ENCODE measurements at places on chromosomes 2 and 18.

DNA sequence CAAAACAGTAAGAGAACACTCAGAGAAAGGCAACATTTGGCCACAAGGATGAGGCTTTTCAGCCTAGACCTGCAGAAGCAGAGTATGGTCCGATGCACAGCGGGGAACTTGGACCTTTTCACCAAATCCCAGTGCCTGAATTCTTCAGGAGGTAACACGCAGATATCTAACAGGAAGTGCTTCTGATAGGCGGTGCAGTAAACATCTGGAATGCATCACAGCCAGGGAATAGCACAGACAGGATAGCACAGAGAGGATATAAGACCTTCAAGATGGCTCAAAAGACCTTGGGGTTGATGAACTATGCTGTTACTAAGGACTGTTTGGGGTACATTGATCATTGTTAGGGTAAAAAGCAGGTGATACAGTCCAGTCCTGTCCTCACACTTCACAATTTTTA lies 1.7 kb downstream of the TMEM127 start:
- H3K27ac ChIP-seq: no peak overlapping the region
- peaks cover 7% of the 10 kb centered on the region for H3K36me3 ChIP-seq
- peak overlapping the region; percentile 48 for H3K4me3 ChIP-seq
- no peaks in the 10 kb centered on the region for H3K27me3 ChIP-seq

GRCh38 chr18:56276466-56276865 lies 361.9 kb downstream of the TXNL1 start:
- no peaks in the 10 kb centered on the region for H3K4me1 ChIP-seq
- no peaks in the 10 kb centered on the region for H3K27me3 ChIP-seq

DNA sequence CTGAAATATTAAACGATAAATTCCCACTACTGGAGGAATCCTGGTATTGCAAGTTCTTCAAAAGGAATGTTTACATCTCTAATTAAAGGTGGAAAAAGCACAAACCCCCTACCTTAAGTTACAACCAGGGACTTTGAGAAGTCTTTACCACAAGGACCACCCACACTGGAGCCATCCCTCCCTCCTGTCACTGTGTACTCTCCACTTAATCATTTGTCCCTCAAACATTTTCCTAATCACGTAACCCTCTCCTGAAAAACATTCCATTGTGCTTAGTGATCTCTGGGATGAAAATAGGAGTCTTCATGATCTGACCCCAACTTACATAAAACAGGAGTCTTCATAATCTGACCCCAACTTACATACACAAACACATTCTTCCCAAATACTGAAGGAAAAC lies 85.7 kb downstream of the SUCLG1 start:
- H3K36me3 ChIP-seq: no peaks in the 10 kb centered on the region
- DNase-seq: no peak
- peak overlapping the region; percentile 10 for H3K27ac ChIP-seq
- no peaks in the 10 kb centered on the region for H3K27me3 ChIP-seq

DNA sequence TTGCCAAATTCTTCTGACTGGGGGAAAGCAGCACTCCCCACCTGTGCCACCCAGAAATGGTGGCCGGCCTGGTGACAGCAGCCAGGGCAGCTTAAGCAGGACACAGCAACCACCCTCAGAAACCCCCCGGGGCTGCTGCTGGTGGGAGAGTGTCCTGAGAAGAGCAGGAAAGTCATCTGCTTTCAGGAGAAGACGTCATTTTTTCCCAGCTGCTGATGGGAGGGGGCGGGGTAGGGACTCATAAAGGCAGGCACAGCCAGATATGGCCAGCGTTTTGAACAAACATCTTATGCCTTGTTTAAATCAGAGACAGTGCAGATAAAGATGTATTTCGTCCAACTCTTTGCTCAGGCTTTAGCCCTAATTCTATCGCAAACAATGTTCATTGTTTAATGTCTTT lies 139.5 kb downstream of the LRRC30 start:
- peaks cover 13% of the 10 kb centered on the region for H3K4me1 ChIP-seq
- H3K27ac ChIP-seq: no peak overlapping the region
- H3K27me3 ChIP-seq: no peaks in the 10 kb centered on the region

GRCh38 chr2:219658874-219659273 lies 31.4 kb downstream of the SLC4A3 start:
- H3K27me3 ChIP-seq: peaks cover 16% of the 10 kb centered on the region
- H3K4me3 ChIP-seq: no peak overlapping the region
- peaks cover 5% of the 10 kb centered on the region for H3K4me1 ChIP-seq

DNA sequence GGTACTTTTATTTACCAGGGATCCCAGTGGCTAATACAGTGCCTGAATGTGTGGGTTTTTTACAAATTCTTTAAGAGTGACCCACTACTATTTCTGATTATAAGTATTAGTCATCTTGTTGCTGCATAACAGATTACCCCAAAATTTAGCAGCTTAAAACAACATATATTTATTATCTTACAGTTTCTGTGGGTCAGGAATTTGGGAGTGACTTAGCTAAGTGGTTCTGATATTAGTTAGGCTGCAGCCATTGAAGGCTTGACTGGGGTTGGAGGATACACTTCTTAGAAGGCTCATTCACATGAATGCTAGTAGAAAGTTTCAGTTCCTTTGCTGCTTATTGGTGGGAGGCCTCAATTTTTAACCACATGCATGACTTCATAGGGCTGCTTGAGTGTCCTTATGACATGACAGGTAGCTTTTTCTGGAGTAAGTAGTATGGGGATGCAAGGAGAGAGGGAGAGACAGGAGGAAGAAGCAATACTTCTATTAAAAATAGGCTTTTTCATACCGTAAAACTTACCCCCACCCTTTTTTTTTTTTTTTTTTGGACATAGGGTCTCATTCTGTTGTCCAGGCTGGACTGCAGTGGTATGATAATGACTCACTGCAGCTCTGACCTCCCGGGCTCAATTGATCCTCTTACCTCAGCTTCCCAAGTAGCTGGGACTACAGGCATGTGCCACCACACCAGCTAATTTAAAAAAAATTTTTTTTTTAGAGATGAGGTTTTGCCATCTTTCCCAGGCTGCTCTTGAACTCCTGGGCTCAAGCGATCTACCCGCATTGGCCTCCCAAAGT lies 13.3 kb upstream of the POLE4 start:
- peaks cover 3% of the 10 kb centered on the region for H3K36me3 ChIP-seq
- no peaks in the 10 kb centered on the region for H3K4me1 ChIP-seq
- DNase-seq: no peak
- H3K27ac ChIP-seq: no peak overlapping the region

DNA sequence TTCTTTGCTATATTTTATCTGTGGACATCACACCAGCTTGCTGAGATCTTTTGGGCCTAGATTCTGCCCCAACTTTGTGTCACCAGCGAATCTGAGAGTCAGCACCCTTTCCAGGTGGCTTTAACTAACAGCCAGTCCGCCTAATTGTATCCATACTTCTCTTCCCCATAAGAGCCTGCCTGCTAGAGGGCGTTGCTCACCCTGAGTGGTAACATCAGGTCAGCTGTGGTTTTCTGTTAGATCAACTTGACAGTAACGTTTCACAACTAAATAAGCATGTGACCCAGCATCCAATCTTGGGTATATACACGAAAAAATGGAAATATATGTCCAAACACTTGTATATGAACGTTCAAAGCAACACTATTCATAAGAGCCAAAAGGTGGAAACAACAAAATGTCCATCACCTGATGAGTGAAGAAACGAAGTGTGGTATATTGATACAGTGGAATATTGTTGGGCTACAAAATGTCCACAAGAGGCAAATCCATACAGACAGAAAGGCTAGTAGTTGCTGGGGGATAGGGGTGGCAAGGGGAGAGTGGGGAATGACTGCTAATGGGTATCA lies 24.9 kb downstream of the EFHD1 start:
- H3K27me3 ChIP-seq: peaks cover 3% of the 10 kb centered on the region
- H3K27ac ChIP-seq: no peak overlapping the region
- no peaks in the 10 kb centered on the region for H3K36me3 ChIP-seq
- DNase-seq: no peak

DNA sequence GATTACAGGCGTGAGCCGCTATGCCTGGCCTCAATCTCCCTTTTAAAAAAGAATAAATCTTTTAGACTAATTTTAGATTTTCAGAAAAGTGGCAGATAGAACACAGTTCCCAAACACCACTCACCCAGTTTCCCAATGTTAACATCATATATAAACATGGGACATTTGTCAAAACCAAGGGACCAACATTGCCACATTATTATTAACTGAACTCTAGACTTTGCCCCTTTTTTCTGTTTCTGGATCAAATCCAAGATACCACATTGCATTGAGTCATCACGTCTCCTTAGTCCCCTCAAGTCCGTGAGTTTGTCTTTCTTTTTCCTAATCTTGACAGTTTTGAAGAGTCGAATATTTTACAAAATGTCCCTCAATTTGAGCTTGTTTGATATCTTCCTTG lies 2.4 kb downstream of the C2orf42 start:
- no peak for DNase-seq
- no peaks in the 10 kb centered on the region for H3K36me3 ChIP-seq
- H3K4me3 ChIP-seq: peak overlapping the region; percentile 24
- H3K27me3 ChIP-seq: no peaks in the 10 kb centered on the region
- peaks cover 2% of the 10 kb centered on the region for H3K4me1 ChIP-seq
- H3K27ac ChIP-seq: no peak overlapping the region

DNA sequence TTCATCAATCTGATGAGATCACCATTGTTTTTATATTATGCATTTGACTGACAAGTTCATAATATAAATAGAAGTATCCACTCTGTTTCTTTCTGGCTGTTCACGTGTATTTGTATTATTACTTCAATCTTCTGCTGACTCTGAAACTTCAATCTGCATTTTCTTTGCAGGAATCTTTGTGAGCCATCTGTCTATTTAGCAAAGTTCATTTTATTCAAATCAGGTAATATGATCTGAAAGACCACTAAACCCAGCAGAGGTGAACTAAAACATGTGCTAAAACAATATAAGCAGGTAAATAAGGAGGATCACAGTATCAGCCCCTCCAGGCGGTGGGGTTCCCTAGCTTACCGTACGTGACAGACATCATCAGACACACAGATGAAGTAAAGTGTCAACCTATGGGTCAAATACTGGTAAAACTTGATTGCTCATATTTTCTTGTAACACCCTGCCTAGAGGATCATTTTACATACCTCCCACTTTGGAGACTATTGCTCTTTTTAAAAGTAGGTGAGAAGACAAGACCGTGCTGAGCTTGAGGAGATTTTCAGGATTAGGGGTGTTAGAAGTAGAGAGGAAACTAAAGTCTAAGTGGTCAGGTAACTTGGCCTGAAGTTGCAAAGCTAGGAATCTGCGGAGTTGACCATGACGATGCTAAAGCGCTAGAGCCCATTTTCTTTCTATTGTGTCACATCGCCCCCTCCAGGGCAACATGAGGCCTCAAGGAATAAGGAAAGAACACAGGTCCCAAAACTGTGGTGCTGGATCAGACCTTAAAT lies 9.0 kb downstream of the DTNB start:
- H3K36me3 ChIP-seq: no peaks in the 10 kb centered on the region
- no peaks in the 10 kb centered on the region for H3K27me3 ChIP-seq
- peaks cover 10% of the 10 kb centered on the region for H3K4me1 ChIP-seq
- H3K4me3 ChIP-seq: no peak overlapping the region

- no peak overlapping the region for H3K27ac ChIP-seq
- peaks cover 6% of the 10 kb centered on the region for H3K27me3 ChIP-seq
- no peak overlapping the region for H3K4me3 ChIP-seq
- DNase-seq: no peak
- peaks cover 5% of the 10 kb centered on the region for H3K4me1 ChIP-seq
- H3K36me3 ChIP-seq: no peaks in the 10 kb centered on the region
Measured at GRCh38 chr18:6434481-6434880, 19.8 kb upstream of the L3MBTL4 start.

DNA sequence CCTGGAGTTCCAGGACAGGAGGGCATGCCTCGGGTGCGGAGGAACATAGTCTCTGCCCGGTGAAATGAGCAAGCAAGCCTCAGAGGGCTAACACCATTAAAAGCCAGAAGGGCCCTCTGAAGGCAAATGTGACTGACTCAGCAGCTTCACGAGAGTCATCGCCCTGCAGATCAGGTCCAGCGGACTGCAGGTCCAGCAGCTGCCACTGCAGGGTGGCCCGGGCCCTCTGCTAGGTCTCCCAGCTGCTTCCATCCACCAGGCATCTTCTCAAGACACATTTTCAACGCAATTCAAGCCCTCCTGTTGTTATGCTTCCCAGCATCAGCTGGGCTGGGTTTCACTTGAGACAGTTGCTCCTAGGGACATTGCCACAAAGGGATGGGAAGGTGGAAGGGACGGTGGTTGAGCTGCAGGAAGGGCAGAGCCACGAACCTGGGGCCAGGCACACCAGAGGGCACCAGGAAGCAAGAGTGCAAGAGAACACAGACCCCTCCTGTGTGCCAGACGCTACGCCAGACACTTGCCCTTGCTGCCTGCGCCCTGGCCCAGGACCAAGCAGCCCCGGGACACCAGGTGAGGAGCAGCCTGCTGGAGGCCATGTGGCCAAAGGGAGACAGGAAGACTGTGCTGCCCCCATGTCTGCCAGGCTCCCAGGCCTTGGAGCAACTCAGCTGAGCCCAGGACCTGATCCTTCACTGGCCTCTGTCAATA lies 173.0 kb downstream of the HDAC4 start:
- DNase-seq: no peak
- no peak overlapping the region for H3K4me3 ChIP-seq
- H3K27ac ChIP-seq: no peak overlapping the region
- peaks cover 24% of the 10 kb centered on the region for H3K4me1 ChIP-seq
- H3K36me3 ChIP-seq: no peaks in the 10 kb centered on the region

GRCh38 chr2:95354469-95354901 lies 48.0 kb upstream of the FAHD2A start:
- H3K4me3 ChIP-seq: no peak overlapping the region
- no peaks in the 10 kb centered on the region for H3K36me3 ChIP-seq
- peaks cover 51% of the 10 kb centered on the region for H3K27me3 ChIP-seq
- no peak overlapping the region for H3K27ac ChIP-seq
- H3K4me1 ChIP-seq: no peaks in the 10 kb centered on the region

- H3K36me3 ChIP-seq: peaks cover 3% of the 10 kb centered on the region
- no peak overlapping the region for H3K27ac ChIP-seq
- H3K4me3 ChIP-seq: no peak overlapping the region
- DNase-seq: no peak
- no peaks in the 10 kb centered on the region for H3K27me3 ChIP-seq
Measured at GRCh38 chr2:173119944-173120343, 44.3 kb downstream of the MAP3K20 start.

DNA sequence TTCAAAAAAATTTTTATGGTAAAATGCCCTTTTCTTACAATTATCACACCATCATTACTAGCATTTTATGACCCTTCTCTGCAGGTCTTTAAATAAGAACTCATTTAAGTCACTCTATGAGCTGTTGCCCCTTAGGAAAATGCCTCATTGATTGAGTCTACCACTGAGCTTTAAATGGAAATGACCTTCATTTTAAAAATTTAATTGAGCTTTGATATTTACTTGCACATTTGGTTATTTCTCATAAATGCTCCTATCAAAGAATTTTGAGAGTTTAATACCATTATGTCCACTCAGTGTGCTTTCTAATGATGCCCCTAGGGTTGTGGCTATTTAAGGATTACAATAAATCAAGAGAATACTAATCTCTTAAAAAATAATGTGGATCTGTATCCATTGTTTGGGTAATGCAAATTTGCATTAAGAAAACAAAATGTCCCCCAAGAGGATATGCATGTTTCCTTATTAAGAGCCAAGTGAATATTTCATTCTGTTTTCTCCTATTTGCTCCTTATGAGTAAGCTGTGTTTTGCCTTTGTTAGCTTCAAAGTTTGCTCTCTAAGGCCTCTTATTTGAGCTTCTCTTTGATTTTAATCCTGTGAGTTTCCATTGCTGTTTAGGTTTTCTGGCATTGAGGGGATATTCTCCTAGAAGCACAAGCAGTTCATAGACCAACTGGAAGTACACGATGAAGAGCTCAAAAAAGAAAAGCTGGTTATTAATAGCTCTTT lies 69.8 kb downstream of the CERS6 start:
- peaks cover 24% of the 10 kb centered on the region for H3K4me1 ChIP-seq
- no peaks in the 10 kb centered on the region for H3K27me3 ChIP-seq
- H3K36me3 ChIP-seq: no peaks in the 10 kb centered on the region
- no peak overlapping the region for H3K4me3 ChIP-seq
- no peak for DNase-seq
